ENCODE measurements at places on chromosomes 1 and 21.

DNA sequence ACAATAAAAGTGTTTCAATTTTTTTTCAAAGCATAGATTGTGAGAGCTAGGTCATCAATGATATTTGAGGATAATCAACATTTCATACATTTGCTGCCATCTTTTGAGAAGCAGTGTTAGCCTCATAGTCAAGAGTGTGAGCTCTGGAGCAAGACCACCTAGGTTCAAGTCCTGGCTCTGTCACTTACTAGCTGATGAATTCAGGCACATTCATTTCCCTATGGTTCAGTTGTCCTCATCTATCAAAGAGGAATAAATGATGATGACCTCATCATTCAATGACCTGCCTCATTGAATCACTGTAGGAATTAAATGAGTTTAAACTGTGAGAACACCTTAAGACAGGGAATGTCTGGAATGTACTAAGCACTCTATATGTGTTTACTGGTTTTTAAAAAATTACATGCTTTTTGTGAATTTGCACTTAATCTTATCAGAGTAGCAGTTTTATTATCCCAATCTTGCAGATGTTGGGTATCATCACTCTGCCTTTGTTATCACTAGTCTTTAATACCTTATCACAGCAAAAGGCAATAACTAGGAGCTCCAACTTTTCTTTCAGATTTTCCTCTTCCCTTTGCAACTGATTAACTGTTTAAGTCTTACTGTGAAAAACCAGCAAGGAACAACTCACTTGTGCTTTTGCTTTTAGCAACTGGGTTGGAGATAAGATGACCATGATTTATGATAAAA is 47.4 kb downstream of the SLC30A10 start:
- DNase-seq: no peak

GRCh38 chr1:209862391-209863356 is 34.9 kb downstream of the UTP25 start:
- DNase-seq: no peak

DNA sequence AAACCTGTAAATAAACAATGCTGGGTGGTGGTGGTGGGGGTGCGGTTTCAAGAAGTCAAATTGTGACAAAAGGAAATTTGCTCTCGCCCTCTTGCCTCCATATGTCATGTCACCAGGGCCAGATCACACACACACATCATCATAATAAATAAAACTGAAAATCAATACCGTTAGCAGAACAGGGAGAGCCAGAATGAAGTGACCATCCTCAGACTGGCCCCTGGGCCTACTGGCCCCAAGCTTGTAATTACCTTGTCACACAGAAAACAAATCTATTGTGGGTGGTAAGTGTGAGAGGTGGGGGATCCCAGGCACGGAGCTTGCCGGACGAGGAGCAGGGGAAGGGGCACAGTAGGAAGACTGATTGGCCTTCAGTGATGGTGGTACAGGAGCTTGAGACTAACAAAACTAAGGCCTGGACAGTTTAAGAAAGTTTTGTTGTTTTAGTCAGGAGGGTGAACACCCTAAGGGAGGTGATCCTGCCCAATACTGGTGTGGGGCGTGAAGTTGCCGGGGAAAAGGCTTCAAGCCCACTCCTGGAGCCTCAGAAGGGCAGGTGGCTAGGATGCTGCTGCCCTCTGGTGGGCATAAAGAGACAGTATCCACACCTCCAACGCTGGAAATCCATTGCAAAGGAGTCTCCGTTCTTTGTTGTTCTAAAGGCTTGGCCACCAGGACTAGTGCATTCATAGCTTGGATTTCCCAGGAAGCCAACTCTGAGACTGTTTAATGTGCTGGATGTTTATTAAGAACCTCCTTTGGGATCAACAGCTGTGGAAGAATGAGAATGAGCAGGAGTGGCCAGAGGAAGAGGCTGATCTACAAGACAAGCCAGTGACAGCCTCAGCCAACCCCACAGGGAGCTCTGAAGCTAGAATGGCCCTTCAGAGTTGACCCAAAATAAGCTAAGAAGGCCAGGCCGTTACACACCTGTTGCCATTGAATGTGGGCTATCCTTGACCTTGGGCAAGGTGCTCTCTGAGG is 8.1 kb upstream of the C1orf216 start:
- DNase-seq: peak; percentile 56

DNA sequence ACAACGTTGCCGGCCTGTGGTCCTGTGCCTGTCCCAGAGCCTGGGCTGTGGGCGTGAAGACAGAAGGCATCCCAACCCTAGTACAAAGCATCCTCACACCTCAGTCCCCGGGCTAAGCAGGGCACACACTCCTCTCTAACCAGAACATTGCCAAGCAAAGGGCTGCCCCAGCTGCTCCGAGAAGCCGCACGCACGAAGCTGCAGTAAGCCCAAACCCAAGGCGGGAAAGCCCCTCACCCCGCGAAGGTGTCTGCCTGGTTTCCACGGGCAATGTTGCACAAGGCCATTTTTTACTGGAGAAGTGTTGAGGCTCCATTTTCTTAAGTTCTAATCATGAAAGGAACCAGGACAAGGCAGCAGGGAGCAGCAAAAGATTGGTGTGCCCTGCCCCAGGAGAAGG is 519.0 kb downstream of the NPHP4 start:
- DNase-seq: no peak

DNA sequence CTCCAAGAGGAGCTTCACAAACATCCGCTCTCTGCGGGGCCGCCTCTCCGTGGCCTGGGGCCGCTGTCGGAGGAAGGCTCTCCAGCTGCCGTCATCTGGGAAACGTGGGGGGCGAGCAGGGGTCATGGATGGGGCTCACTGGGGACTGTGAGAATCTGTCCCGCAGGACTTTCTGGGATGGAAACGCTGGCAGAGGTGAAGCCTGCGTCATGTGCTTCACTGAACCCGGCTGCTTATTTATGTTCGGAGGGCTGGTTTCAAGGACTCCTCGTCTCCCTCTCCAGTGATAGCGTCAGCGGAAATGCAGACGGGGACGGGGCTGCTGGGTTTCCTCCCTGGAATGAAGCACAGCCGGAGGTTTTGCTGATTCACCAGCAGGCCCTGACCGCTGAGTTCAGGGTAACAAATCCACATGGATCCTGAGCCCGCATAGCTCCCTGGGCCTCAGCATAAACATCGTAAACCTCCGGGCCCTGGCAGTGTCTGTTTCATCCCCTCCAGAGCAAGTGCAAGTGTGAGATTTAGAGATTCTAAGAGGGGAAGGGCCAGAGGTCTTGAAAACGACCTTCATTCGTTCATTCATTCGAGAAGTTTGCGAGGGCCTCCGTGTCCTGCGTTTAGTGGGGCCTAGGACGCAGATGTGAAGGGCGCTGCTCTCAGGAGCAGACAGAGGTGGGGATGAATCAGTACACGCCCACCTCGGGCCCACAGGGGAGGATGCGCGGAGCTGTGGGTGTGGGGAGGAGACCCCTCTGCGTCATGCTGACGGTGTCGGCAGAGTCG is 7.0 kb upstream of the POFUT2 start:
- no peak for DNase-seq

Data from GM12865 (cell line).